ENCODE measurements at places on chromosomes 6 and 20. TPM values are rescaled to one million over a fixed set of nuclear protein-coding genes. Genes with fewer than 3 reads are reported as not detected.

- no peaks in the 10 kb centered on the region for H3K36me3 ChIP-seq
- no peaks in the 10 kb centered on the region for H3K27me3 ChIP-seq
- no peaks in the 10 kb centered on the region for H3K4me1 ChIP-seq
- H3K4me3 ChIP-seq, result no peak overlapping the region
- no peak for DNase-seq
Measured at GRCh38 chr6:48027704-48028435, 83.1 kb downstream of the PTCHD4 start.

DNA sequence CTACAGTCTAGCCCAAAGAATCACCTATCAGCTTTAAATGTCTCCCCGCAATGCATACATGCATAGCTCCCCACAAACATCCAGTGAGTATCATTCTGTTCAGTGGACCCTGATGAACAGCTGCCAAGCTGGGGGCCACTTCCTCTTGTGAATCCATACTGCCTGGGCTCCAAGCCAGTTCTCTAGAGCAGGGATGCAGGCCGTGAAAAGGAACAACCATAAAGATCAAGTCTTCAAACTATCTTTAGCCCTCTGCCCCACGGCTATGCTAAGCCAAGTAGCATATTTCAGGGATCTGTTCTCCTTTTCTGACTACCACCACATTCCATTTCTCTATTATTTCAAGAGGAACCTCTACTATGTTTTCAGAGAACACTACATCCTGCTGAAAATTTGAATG, 191.7 kb upstream of the BTBD3 start:
- no peak for DNase-seq
- H3K27ac ChIP-seq, result no peak overlapping the region
- no peaks in the 10 kb centered on the region for H3K4me1 ChIP-seq
- no peaks in the 10 kb centered on the region for H3K36me3 ChIP-seq
- no peaks in the 10 kb centered on the region for H3K27me3 ChIP-seq
- H3K4me3 ChIP-seq, result no peak overlapping the region

PTPN1 gene
- 115 TPM for total RNA-seq

FIG4 gene
- total RNA-seq, result 27.8 TPM

RIPOR3 gene
- total RNA-seq, result 4.1 TPM

MRAP2 gene
- total RNA-seq, result 0.57 TPM

GRCh38 chr6:10643201-10643651, 51.2 kb downstream of the C6orf52 start:
- no peak overlapping the region for H3K4me3 ChIP-seq
- H3K27ac ChIP-seq, result no peak overlapping the region
- H3K36me3 ChIP-seq, result no peaks in the 10 kb centered on the region
- H3K27me3 ChIP-seq, result no peaks in the 10 kb centered on the region

ATAT1 gene
- total RNA-seq, result 3.5 TPM

DNA sequence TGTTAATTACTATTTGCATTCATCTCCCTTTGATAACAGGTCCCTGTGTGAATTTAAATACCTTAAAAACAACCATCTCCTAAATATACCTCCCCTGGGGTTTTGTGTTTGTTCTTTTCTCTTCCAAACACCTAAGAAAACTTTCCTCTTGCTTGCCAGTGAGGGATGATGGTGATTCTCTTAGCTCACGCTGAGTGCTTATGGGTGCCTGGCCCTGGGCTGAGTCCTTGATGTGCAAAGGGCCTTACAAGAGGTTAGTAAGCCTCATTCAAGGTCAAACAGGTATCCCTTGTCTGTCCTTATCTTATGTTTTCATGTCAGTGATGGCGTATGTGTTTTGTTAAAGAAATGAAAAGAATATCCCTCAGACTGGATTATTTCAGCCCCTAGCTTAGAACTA, 76.3 kb downstream of the SYCP2L start:
- no peak overlapping the region for H3K4me3 ChIP-seq
- DNase-seq, result no peak
- no peaks in the 10 kb centered on the region for H3K27me3 ChIP-seq
- no peaks in the 10 kb centered on the region for H3K4me1 ChIP-seq
- no peaks in the 10 kb centered on the region for H3K36me3 ChIP-seq
- no peak overlapping the region for H3K27ac ChIP-seq

GRCh38 chr6:9623228-9623832, 791.5 kb downstream of the TFAP2A start:
- no peaks in the 10 kb centered on the region for H3K27me3 ChIP-seq
- no peaks in the 10 kb centered on the region for H3K4me1 ChIP-seq
- H3K36me3 ChIP-seq, result no peaks in the 10 kb centered on the region
- H3K27ac ChIP-seq, result no peak overlapping the region
- no peak overlapping the region for H3K4me3 ChIP-seq
- no peak for DNase-seq

GRCh38 chr6:73694711-73695411, 1.1 kb upstream of the CD109 start:
- H3K4me3 ChIP-seq, result peak overlapping the region; percentile 72
- peaks cover 7% of the 10 kb centered on the region for H3K4me1 ChIP-seq
- H3K27me3 ChIP-seq, result no peaks in the 10 kb centered on the region
- no peak for DNase-seq
- no peaks in the 10 kb centered on the region for H3K36me3 ChIP-seq

SENP6 gene
- total RNA-seq, result 186 TPM

- no peak overlapping the region for H3K27ac ChIP-seq
- no peaks in the 10 kb centered on the region for H3K27me3 ChIP-seq
- no peak overlapping the region for H3K4me3 ChIP-seq
- H3K36me3 ChIP-seq, result no peaks in the 10 kb centered on the region
- no peaks in the 10 kb centered on the region for H3K4me1 ChIP-seq
Measured at GRCh38 chr6:115677198-115677597, 383.5 kb downstream of the FRK start.

DNA sequence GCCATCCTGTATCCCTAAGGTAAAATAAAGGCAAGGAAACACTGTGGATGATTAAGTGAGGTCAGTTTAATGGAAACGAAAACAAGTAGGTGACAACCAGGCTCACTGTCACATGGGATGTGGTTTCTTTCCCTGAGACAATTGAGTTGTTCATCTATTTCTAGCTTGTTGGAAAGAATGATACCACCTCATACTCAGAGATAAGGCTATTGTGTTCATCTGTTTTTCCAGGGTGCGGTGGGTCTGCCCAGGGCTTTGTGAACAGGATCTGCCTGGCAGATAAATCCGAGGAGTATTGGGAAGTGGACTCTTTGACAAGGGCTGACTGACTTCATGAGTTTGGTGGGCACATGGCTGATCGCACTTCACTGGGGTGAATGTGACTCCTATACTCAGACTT, 80.8 kb upstream of the TIAM2 start:
- no peaks in the 10 kb centered on the region for H3K4me1 ChIP-seq
- H3K4me3 ChIP-seq, result no peak overlapping the region
- H3K27ac ChIP-seq, result no peak overlapping the region

BMP6 gene
- 25.4 TPM for total RNA-seq

- H3K36me3 ChIP-seq, result no peaks in the 10 kb centered on the region
- H3K27me3 ChIP-seq, result no peaks in the 10 kb centered on the region
- DNase-seq, result no peak
- H3K4me1 ChIP-seq, result no peaks in the 10 kb centered on the region
Measured at GRCh38 chr6:136129365-136129764, 120.7 kb downstream of the MTFR2 start.

GRCh38 chr20:6711951-6712649, 55.4 kb upstream of the BMP2 start:
- peaks cover 12% of the 10 kb centered on the region for H3K4me1 ChIP-seq

DNA sequence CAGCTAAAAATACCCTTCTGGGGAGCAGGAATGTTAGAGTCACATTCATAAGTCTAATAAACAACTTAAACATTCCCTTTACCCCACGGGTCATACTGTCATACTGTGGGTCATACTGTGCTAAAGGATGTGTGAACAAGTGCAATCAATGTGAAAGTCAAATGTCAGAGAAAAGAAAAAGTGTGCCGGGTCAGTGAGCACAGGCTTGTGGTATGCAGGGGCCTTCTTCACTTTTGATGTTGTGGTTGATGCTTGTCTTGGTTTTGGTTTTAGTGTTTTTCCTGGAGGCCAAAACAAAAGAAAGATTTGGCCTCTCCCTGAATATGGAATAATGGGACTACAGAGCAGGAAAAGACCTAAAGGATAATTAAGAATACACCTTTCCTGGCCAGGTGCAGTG, 267.9 kb upstream of the PLN start:
- no peaks in the 10 kb centered on the region for H3K4me1 ChIP-seq
- no peak overlapping the region for H3K27ac ChIP-seq
- no peaks in the 10 kb centered on the region for H3K36me3 ChIP-seq
- DNase-seq, result no peak

Data from upper lobe of left lung (tissue), 6 donors.